ENCODE measurements at places on chromosomes 1 and 21.

GRCh38 chr1:28058971-28059878, 29.2 kb downstream of the EYA3 start:
- DNase-seq = no peak

DNA sequence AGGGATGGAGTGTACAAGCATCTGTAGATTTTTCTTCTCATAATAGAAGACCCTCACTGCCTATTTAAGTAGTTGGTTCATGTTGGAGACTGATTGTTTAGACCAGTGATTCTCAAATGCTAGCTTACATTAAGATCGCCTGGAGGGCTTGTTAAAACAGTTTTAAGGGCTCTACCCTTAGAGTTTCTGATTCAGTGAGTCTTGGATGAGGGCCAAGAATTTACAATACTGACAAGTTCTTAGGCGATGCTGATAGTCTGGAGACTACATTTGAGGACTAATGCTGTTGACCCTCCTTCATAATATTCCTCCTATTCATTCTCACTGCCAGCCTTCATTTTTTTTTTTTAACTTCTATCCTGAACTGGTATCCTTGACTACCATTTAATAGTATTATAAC, 15.2 kb upstream of the AGO3 start:
- DNase-seq = no peak

DNA sequence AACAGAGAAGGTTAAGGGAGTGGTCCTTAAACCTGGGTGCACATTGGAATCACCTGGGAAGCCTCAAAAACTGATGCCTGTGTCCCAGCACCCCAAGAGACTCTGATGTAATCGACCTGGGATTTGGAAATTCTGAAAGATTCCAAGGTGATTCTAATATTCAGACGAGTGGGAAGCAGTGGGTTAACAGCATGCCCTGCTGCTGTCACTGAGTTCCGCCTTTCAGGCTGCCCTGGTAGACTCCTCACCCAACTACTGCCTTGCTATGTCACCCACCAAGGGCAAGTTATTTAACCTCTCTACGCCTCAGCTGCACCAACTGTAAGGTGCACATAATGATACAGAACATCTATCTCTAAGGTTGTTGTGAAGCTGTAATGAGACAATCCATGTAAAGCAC, 59.2 kb downstream of the CD34 start:
- no peak for DNase-seq

GRCh38 chr1:197029749-197030148, 37.3 kb downstream of the F13B start:
- DNase-seq = no peak

DNA sequence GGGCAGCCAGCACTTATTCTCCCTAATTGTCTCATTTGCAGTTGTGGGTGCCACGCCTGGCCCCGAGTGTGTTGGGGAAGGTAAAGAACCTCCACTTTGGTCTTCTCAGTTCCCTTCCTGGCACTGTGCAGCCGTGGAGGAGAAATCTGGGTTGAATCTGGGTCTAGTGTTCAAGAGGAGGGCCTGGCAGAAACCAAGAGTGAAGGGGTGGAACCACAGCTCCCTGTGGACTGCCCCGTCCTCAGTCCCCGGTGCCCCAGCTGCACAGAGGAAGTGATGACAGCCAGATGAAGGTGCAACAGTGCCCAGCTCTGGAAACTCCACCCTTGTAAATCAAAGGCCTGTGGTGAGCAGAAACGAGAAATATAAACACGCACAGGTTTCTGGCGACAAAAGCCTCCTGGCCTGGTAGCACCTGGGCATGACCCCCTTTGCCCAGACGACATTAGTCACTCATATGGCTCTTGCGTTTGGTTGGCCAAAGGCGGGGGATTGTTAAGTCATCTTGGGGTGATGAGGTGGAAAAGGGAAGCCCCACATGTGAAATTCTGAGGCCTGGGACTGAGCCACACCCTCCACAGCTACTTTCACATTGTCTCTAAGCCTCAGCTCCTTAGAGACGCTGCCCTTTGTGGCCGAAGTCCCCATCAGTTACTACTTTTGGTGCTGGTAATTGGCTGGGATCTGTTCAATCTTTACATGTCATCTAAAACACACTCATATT, 4.2 kb upstream of the ECE1 start:
- DNase-seq = peak; percentile 68

DNA sequence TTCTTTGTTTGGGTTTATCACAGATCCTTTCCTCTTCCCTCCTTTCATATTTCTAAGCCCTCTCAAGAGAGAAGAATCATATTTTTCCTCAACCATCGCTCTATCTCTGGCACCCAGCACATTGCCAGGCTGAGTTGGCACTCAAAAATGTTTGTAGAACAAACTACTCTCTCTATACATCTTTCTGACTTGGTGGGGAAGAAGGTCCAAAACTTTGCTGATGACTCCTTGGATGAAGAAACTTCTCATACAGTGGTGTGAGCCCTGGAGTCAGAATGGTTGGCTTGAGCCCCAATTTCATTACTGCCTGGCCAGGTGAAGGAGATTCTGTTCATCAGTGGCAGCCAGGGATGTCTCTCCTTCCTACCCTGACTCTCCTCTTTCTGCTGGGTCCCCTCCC, 11.9 kb downstream of the ALX3 start:
- DNase-seq = no peak

DNA sequence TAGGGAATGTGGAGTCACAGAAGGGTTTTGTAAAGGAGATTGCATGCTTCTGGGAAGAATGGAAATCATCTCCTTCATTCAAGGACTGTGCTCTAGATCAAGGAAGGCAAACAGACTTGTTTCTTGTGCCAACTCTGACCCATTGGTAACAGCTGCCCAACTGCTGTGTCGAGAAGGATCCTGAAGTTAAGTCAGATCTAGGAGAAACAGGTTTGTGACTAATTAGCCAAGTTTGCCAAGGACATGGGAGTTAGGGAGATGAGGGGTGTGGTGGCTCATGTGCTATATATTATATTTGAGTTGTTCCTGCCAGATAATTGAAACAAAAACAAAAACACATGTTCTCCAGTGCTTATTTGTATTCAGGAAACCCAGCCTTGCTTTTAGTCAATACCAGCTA, 251.2 kb upstream of the USP24 start:
- DNase-seq = no peak

DNA sequence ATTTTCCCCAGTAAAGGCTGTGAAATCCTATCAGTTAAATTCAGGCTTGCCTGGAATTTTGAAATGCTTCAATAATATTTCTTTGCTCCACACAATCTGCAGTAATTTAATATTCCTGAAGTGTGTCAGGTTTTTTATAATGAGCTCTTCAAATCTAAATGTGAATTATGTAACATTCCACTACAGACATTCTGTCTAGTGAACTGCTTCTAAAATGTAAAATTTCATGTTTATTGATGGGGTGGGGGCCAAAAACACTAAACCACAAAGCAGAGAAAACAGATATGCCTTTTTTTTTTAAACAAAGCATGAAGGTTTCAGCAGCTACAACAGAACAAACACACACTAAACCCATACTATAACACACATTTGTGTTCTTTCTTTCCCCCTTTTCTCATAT, 129.7 kb downstream of the DAB1 start:
- no peak for DNase-seq

GRCh38 chr1:46483589-46483988, 6.0 kb upstream of the DMBX1 start:
- DNase-seq = no peak

- DNase-seq = no peak
These were observed 75.5 kb downstream of the VPS13D start for GRCh38 chr1:12305377-12305776.

DNA sequence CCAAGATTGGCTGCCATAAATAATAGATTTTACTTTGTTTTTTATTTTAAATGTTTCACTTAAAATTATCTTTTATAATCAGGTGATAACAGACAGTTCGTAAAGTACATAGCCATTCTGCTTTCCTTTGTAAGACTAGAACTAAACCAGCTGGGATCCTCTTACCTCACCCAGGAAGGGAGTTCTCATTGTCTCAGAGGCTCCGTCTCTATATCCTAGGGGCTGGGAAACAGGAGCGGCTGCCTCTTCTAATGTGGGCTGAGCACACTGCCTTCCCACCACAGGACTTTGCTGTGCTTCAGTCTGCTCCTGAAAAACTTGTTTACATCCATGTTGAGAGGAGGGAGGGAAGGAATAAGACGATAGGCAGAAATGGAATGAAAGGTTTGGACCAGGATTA, 45.6 kb upstream of the PGD start:
- DNase-seq = no peak

GRCh38 chr1:226017070-226017469, 17.9 kb upstream of the SDE2 start:
- no peak for DNase-seq

DNA sequence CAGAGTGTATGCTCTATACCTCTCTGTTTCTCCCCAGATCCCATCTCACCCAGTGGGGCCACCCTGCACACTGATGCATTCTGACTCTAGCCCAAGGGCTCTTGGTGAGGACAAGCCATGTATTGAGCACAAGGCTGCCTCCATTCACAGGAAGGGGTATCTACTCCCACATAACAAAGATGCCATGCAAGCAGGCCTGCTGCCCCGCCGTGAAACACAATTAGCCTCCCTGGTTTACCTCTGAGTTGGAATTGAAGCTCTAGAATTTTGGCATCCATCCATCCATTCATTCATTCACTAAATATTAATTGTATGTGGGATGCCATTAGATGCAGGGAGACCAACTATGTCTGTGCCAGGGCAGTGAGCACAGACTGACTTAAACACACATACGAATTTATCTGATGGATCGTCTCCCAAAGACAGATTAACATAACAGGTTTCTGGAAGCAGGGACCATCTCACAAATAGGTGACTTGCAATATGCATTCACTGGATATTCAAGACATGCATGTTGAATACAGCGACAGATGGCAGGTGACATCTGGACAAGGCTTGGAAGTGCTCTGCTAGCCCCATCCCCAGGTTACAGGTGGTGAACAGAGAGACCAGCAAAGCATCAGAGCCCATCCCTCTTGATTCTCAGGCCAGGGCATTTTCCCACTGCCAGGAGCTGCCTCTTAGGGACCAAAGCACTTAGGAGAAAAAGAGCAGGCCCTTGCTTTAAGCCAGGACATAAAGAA, 34.3 kb downstream of the TRABD2B start:
- DNase-seq = no peak

DNA sequence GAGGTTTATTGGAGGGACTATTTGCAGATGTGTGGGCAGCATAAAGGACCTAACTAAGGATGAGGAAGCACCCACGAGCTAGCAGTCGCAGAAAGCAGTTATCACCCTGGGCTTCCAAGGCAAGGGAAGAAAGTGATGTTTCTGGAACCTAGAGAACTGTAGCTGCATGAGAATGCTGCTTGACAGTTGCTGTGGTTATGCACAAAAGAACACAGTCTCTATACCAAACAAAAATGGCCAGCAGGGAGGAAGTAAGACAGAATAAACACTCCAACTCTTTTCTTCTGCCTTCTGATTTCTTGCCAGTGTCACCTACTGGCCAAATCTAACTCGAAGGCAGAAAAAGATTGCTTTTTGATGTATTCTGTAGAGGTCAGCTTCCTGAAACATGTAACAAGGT, 190.2 kb downstream of the RASAL2 start:
- DNase-seq = no peak

- DNase-seq = no peak
These were observed 172.0 kb downstream of the HMCN1 start for GRCh38 chr1:185906186-185906585.

- no peak for DNase-seq
These were observed 357.4 kb downstream of the LMX1A start for GRCh38 chr1:164999146-164999545.

DNA sequence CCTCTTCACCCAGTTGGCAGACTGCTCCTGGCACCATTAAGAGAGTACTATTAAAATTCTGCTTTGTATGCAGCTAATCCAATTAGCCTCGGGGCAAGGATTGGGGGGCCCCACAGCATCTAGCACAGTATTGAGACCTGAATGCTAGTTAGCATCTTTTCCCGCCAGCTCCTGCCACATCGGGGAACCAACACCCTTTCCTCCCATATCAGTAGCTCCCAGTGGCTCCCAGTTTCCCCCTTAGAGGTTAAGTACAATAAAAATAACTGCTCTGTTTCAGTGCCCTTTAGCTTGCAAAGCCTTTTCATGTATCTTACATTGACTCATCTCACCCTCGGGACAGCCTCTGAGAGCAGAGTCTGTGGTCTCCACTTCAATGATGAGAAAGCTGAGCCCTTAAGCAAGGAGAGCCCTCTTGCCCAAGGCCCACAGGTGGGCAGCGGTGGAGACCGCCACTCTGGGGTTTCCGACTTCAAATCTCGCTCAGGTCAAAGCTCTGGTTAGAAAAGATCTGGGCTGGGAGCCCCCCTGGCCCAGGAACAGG, 4.2 kb upstream of the PMVK start:
- DNase-seq = no peak

DNA sequence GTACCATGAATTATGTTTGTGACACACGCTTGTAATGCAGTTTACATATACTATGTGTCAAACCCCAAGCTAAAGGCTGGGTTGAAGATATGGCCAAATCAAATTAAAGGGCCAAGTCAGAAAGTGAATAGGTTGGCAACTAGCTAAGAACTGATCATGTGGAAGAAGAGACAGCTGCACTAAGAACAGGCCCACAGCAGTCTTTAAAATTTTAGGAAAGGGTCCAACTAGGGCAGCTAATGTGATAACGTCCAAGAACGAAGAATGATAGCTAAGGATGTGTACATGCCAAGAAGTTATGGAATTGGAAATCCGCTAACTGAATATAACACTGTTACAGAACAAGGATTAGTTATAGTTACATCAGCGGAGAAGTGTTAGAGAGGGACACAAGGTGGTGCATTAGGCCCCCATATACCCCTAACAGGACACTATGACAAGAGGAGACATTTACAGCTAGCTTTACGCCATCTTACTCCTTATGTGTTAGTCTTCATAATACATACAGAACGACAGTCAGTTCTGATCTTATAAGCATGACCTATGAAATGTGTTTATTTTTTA, 6.5 kb upstream of the RNF2 start:
- DNase-seq = no peak

DNA sequence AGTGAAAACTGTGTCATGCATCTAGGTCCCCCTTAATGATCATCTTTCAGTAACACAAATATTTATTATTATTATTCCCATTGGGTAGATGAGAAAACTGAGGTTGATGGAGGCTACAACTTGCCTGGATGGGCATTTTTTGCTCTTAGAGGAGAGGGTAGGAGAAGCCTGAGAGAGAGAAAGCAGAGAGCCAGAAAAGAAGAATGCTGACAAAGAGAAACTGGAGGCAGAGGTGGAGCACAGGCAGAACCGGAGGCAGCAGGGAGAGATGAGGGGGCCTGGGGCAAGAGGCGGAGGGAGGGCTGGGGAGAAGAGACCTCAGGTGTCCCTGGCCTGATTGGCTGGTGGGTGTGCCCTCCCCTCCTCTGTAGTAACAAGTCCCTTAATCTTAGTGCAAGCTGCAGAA, 4.1 kb downstream of the BLACAT1 start:
- no peak for DNase-seq

- no peak for DNase-seq
These were observed 318.4 kb upstream of the RGS18 start for GRCh38 chr1:191839891-191840290.

- DNase-seq = no peak
These were observed 477 bp downstream of the SNAP47 start for GRCh38 chr1:227735539-227736285.

DNA sequence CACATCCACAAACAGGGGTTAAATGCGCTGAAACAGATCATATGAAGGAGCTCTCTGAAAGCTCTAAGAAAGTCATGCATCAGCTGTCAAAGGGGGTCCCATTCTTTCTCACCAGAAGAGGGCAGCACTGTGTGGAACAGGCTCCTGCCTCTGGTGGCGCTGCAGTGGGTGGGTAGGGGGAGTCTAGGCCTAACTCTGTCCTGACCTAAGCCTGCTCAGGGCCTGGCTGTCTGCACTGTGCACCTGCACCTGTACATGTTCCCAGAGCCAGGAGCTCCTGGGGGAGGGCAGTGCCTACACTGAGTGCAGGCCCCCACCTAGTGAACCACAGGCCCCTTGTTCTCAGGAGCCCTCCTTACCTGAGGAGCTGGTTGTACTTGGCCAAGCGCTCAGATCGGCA, 16.0 kb downstream of the ENO1 start:
- DNase-seq = peak; percentile 15
